Stimulated activated CD4-positive, alpha-beta T cell treated with anti-CD3 and anti-CD28 coated beads, Interleukin-2, amount 100 ng/mL, for 48 hours (primary cell): ENCODE measurements at places on chromosomes 3 and 15.

GRCh38 chr3:179260949-179261765, 10.2 kb upstream of the KCNMB3 start:
- peak; percentile 50 for DNase-seq

DNA sequence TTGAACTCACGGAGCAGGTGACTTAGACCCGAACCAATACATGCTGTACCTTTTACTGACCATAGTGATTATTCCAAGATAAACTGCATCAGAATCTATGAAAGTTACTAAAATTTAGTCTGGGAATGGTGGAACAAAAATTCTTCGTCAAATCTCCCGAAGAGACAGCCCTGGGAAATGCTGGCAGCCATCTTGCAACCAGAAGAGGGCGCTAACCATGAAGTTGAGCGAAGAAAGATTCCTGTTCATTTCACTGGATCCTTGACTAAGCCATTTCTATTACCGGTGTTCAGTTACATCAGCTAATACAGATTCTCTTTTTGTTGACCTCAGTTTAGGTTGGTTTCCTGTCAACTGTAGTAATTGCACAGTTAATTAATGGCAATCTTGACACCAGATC, 199.6 kb downstream of the SLC9A9 start:
- DNase-seq: no peak

- no peak for DNase-seq
Measured at GRCh38 chr3:33398410-33398809, 41.8 kb downstream of the UBP1 start.

GRCh38 chr15:52408823-52409222, 113.2 kb upstream of the MYO5C start:
- DNase-seq: no peak

GRCh38 chr3:39513791-39514369, 46.4 kb downstream of the MOBP start:
- DNase-seq: no peak

DNA sequence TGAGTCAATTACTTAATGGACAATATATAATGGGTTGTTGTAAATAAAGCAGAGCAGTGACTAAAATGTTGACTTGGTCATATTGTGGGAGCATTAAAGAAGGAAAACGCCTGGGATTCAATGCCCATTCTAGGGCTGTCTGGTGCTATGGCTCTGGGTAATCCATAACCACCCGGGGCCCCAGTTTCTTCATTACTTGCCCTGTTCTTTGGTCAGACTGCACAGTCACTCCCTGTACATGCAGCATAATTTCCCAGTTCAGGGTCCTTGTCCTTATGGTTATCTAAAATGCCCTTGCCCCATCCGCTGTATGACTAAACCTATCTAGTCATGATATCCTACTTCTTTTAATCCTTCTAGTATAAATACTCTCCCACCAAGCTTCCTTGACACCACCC, 27.5 kb upstream of the DENND4A start:
- no peak for DNase-seq

GRCh38 chr3:132637590-132637989, 22.0 kb downstream of the ACAD11 start:
- DNase-seq: no peak

GRCh38 chr3:122952520-122952919, 75.0 kb downstream of the SEMA5B start:
- no peak for DNase-seq

- DNase-seq: no peak
Measured at GRCh38 chr3:87082796-87083440, 92.0 kb upstream of the VGLL3 start.

DNA sequence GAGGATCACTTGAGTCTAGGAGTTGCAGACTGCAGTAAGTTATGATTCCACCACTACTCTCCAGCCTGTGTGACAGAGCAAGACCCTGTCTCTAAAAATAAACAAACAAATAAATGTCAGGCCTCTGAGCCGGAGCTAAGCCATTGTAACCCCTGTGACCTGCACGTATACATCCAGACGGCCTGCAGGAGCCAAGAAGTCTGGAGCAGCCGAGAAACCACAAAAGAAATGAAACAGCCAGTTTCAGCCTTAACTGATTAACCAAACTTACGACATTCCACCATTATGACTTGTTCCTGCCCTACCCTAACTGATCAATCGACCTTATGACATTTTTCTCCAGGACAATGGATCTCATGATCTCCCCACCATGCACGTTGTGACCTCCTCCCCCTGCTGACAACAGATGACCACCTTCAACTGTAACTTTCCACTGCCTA, 32.5 kb upstream of the ZKSCAN7 start:
- DNase-seq: no peak

DNA sequence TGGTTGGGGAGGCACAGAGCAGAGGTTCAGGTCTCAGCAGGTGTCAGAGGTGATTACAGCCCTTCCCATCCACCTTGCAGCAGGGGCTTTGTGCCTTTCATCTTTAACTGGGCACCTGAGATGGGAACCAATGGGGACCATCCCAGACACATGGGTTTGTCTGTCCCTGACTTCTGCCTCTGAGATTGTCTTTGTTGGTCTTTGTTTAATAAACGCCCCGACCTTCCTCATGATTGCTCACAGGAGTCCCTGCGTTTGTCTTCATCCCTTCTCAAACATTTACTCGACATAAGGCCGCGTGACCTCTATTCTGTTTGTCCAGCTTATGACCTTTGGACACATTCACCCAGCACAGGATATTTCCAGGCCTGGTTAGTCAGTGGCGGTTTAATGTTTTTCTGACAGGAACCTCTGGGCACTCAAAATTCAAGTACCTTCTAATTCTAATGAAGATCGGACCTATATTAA, 5.9 kb downstream of the ZSCAN2 start:
- DNase-seq: no peak

DNA sequence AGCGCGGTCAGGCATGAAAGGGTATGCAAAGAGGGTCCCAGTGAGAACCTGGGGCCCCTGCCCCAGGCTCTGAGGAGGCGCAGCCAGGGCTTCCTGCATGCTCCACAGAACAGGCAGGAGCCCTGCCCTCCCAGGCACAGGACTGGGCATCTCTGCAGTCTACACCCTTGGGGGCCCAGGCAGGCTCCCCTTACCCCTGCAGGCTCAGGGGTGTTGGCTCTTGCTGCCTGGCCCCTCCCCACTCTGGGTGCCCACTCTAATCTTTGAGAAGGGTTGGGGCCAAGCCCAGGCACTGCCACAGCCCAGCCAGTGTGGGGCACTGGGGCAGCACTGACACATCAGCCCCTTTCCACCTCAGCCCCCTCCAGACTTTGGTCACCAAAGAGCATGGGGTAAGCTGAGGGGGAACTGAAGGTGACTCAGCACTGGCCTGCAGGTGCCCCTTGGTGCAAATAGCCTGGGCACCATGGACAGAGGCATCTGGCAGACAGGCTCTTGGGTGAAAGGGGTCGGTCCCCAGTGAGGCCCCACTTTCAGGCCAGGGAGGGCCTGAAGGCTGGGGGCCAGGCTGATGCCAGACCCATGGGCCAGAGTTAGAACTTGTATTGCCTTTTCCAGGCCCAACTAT, 73.4 kb downstream of the NPAP1 start:
- no peak for DNase-seq

DNA sequence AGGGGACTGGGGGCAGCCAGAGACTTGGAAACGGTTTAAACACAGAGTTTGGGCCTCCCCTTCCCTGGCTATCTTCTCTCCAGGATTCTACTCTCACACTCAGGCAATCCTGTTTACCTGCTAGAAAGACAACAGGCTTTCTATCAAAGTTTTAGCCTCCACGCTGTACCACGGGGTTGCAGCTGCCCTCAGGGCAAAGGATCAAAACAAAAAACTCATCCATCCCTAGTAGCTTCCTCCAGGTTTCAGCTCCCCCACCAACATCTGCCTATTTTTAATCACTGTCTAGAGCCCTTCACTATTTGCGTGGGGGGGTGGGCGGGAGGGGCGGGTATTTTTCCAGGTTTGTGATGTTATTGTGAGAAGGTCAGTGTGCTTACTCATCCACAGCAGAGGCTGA, 286.8 kb upstream of the TRIM42 start:
- DNase-seq: no peak

GRCh38 chr15:78076231-78077052, 1.1 kb downstream of the TBC1D2B start:
- DNase-seq: no peak

- peak; percentile 24 for DNase-seq
Measured at GRCh38 chr3:48966876-48967361, 23.1 kb upstream of the P4HTM start.

DNA sequence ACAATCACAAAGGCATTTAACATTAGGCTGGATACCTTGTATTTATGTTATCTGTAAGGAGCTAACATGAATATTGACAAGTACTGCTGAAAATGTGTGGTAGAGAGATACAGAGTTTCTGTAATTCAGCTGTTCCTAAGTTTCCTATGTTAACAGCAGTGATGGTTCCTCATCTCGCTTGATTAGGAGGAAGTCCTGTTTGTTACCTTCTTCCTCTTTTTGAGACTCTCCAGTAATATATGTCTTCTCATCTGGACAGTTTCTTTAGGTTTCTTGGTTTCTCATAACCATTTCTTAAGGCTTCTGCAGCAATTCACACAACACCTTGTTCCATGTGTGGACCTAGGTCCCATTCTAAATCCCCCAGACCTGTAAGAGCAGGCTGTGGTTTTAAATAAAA, 11.4 kb upstream of the PEX5L start:
- no peak for DNase-seq

GRCh38 chr3:126014252-126014651, 45.3 kb downstream of the ROPN1B start:
- DNase-seq: no peak
